ENCODE measurements at places on chromosomes 2 and 18.

DNA sequence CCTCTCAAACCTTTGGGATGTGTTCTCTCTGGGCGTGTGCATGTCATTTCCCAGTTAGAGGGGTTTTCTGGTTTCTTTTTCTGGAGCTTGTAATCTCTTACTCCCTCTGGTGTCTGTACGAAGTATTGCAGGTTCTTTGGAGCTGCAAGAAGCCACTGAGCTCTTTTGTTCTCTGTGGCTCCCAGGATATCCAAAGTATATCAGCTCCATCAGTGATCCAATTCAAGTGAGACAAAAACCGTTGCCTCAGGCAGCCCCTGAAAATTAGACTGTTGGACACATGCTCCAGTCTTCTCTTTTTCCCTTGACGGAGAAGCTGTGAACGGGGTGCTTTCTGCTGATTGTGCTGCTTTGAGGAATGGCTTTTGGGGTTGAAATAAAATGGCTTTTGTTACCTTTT lies 59.0 kb upstream of the LDLRAD4 start:
- peak; percentile 41 for DNase-seq

GRCh38 chr2:85266146-85267041 lies 61.4 kb downstream of the TGOLN2 start:
- DNase-seq, result no peak

- DNase-seq, result no peak
Observed at GRCh38 chr18:49185623-49186022, 234.9 kb upstream of the SMAD7 start.

DNA sequence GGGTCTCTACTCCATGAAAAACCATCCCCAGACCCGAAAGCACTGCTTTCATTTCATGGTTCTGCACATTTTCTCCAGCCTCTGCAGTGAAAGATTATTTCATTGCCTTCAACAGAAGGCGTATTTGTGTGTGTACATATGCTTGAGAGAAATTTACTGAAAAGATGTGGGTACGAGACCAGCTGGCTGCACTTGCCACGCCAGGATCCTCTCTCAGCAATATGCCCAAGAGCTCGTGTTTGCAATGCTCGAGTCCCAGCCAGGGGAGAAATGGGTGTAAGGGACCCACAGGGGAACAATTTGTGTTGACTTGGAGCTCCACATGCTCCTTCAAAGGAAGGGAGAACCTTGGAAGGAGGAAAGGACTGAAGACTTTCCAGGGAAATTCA lies 37.3 kb downstream of the TMEM177 start:
- DNase-seq, result no peak

DNA sequence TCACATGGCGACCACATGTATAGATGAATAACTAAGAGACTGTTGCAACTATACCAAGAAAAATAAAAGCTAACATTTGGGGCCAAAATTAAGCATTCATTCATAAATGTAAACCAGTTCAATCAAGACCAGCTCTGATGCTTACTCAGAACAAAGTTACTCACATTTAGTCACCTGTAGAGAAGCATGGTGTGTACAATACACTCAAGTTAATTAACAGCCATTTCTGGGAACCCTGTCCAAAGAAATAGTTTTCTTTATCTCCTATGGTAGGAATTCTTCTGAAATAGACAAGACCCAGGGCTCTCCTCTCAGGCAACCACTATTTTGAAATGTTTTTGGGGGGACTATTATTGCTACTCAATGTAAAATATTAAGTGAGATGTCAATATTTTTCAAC lies 1.6 kb downstream of the SCN3A start:
- no peak for DNase-seq

- no peak for DNase-seq
Observed at GRCh38 chr2:145273840-145274239, 753.9 kb upstream of the ZEB2 start.

DNA sequence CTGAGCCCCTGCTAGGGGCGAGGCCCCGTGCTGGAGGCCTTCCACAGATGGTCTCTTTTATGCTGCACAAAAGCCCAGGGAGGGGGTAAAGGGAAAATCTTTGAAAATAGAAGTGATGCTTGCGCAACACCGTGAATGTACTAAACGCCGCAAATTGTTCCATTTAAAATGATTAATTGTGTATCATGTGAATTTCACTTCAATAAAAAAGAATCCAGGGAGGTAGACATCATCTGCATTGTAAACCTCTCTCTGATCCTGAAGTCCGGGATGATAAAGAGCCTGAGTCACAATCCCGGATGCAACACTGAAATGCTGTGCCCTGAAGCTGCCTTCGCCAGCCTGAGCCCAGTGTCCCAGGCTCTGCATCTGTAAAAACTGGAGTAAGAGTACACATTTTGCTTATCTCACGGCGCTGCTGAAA lies 107.7 kb upstream of the PPP1CB start:
- DNase-seq, result no peak

DNA sequence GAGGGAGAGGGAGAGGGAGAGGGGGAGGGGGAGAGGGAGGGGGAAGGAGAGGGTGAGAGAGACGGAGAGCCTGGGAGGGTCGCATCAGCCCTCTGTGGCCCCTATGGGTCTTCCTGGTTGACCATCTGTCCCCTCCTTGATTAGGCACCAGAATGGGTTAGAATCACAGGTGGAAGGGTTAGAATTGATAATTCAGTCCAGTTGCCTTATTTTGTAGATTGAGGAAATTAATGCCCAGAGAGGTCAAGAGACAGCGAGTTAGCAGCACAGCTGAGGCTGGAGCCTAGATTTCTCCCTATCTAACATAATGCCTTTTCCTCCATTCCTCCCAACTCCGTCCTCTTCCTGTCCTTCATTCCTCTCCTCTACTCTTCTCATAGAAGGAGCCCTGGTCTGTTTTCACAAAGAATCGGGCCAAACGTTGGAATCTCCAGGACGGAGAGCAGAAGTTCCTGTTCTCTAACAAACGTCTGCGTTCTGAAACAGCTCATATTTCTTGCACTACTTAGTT lies 338 bp upstream of the THUMPD2 start:
- DNase-seq, result no peak

DNA sequence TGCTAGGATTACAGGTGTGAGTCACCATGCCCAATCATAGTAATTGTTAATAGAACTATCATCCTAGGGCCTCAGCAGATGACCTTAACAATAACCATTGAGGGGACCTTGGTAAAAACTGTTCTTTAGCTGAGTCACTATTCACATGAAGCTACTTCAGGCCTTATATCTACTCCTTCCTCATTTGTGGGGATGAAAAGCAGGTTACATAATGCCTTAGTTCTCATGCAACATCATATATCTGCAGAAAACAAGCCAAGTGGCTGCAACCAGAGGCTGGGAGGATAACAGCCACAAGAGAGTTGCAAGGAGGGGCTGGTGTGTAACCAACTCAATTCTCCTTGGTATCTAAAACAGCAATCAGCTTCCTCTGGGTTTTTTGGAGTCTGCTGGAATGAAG lies 445.4 kb downstream of the NBAS start:
- DNase-seq, result no peak

DNA sequence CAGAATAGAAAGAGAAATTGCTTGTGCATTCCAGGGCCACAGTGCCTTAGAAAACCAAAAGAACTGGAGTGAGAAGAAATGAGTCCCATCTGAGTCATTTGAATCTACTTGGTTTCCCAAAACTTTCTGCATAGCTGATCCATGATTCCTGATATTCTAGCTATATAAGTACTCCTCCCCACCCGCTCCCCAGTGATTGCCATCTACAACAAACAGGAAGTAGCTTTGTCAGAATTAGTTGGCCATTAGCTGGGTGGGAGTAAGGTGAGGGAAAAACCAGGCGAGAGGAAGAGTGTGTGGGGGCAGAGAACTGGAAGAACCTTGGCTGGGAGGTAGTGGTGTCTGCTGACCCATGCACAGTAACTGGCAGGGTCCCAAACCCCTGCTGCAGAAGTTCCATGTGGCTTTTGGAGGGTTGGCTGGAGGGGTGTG lies 122.1 kb downstream of the ACAA2 start:
- DNase-seq, result peak; percentile 59

GRCh38 chr2:191401287-191401686 lies 156.1 kb downstream of the MYO1B start:
- DNase-seq, result no peak

GRCh38 chr2:39665811-39666490 lies at the start of gene TMEM178A:
Gene TMEM178A, plus strand, starts transcription at chr2:39665917. Its CDS starts 58 bp downstream, at chr2:39665975.
- DNase-seq, result no peak

- DNase-seq, result no peak
Observed at GRCh38 chr2:216621292-216621691, 11.9 kb upstream of the IGFBP2 start.

- DNase-seq, result no peak
Observed at GRCh38 chr2:124145982-124146381, 120.9 kb downstream of the CNTNAP5 start.

DNA sequence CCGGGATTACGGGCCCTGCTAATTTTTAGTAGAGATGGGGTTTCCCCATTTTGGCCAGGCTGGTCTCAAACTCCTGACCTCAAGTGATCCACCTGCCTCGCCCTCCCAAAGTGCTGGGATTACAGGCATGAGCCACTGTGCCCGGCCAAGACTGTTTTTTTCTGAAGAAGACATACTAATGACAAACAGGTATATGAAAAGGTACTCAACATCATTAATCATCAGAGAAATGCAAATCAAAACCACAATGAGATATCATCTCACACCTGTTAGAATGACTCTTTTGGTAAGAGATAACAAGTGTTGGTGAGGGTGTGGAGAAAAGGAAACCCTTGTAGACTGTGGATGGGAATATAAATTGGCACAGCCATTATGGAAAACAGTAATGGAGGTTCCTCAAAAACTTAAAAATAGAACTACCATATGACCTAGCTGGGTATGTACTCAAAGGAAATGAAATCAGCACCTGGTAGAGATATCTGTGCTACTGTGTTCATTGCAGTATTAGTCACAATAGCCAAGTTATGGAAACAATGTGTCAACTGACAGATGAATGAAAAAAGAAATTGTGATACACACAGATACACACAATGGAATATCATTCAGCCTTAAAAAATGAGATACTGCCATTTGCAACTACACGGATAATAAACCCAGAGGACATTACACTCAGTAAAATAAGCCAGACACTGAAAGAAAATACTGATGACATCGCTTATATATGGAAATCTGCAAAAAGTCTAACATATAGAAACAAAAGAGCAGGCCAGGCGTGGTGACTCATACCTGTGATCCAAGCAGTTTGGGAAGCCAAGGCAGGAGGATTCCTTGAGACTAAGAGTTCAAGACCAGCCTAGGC lies 20.8 kb downstream of the SOS1 start:
- DNase-seq, result no peak

GRCh38 chr2:201280191-201281040 lies 20.1 kb downstream of the CASP8 start:
- DNase-seq, result no peak

- no peak for DNase-seq
Observed at GRCh38 chr2:172742931-172743540, 7.4 kb downstream of the RAPGEF4 start.

- DNase-seq, result no peak
Observed at GRCh38 chr2:50535256-50535655, 496.7 kb downstream of the NRXN1 start.

GRCh38 chr2:53445383-53446070 lies 322.1 kb upstream of the CHAC2 start:
- DNase-seq, result peak; percentile 26

- no peak for DNase-seq
Observed at GRCh38 chr2:230162981-230163380, 56.8 kb downstream of the SP110 start.
